Upper lobe of right lung (tissue), 1 donor: ENCODE measurements at places on chromosomes 11 and 22. TPM values are rescaled to one million over a fixed set of nuclear protein-coding genes. Genes with fewer than 3 reads are reported as not detected.

DNA sequence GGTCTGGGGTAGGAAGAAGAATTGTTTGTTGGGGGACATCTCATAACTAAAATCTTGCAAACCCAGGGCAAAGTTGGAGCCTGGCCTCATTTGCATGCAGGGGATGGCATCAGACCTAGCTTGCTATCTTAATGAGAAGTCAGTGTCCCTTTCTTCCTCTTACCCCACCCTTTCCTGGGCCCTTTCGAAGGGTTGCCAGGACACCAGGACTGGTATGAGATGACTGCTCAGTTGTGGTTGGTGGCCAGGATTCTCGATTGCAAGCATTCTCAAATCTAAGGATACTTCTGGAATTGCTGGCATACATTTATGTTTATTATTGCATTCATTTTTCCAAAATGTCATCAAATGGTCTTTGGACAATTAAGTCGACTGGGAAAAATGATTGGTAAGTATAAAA lies 131.0 kb downstream of the SLC1A2 start:
- no peaks in the 10 kb centered on the region for H3K27me3 ChIP-seq
- H3K4me1 ChIP-seq = no peaks in the 10 kb centered on the region
- H3K36me3 ChIP-seq = no peaks in the 10 kb centered on the region
- no peak overlapping the region for H3K27ac ChIP-seq
- H3K4me3 ChIP-seq = no peak overlapping the region
- no peak for DNase-seq

GRCh38 chr11:59778122-59778521 lies 22.9 kb downstream of the STX3 start:
- peaks cover 13% of the 10 kb centered on the region for H3K4me1 ChIP-seq
- peaks cover 31% of the 10 kb centered on the region for H3K36me3 ChIP-seq
- no peak overlapping the region for H3K27ac ChIP-seq
- no peak overlapping the region for H3K4me3 ChIP-seq
- H3K27me3 ChIP-seq = no peaks in the 10 kb centered on the region

STT3A gene
- total RNA-seq = 131 TPM

DNA sequence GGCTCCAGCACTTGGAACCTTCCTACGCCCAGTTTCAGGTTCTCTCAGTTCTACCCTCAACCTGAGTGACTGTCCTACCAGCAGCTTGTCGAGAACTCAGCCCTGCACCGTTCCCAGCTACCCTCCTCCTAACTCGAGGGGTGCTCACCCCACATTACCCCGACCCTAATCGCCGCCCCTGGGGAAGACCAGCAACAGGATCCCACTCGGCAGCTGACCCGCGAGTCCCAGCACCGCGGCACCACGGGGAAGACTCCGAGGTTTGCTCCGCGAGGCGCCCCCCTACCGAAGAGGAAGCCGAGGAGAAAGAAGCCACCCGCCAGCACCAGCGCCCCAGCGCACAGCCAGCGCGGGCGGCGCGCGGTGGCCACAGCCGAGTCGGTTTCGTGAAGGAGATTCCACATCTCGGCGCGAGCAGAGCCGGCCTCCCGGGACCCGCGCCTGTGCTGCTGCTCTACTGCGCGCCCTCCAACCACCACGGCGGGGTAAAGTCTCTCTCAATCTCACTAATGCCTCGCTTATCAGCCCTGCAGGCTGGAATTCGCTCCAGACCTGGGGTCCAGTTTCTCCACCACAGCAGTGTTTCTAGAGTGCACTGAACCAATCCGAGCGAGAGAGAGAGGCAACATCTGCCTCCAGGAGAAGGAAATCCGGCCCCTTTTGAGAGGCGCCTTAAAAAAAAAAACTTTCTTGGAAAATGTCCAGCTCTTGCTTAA lies at the start of gene FOLH1:
TSS of gene FOLH1 (minus strand) at position 597 of the 716 bp plus-strand sequence. CDS start at position 404, 193 bp downstream.
- no peaks in the 10 kb centered on the region for H3K36me3 ChIP-seq
- H3K4me1 ChIP-seq = peaks cover 5% of the 10 kb centered on the region
- DNase-seq = peak; percentile 71

GRCh38 chr22:46042786-46043185 lies 65.8 kb upstream of the WNT7B start:
- DNase-seq = peak; percentile 16
- no peaks in the 10 kb centered on the region for H3K36me3 ChIP-seq
- H3K4me1 ChIP-seq = peaks cover 49% of the 10 kb centered on the region
- H3K27ac ChIP-seq = peak overlapping the region; percentile 92
- H3K4me3 ChIP-seq = peak overlapping the region; percentile 2

GRCh38 chr11:124080327-124081001 lies 34.8 kb upstream of the VWA5A start:
- H3K36me3 ChIP-seq = no peaks in the 10 kb centered on the region
- peaks cover 30% of the 10 kb centered on the region for H3K27me3 ChIP-seq
- H3K27ac ChIP-seq = no peak overlapping the region
- no peak for DNase-seq
- H3K4me1 ChIP-seq = peaks cover 6% of the 10 kb centered on the region
- no peak overlapping the region for H3K4me3 ChIP-seq

- no peaks in the 10 kb centered on the region for H3K36me3 ChIP-seq
- DNase-seq = no peak
- H3K4me1 ChIP-seq = no peaks in the 10 kb centered on the region
- no peaks in the 10 kb centered on the region for H3K27me3 ChIP-seq
These were observed 472.2 kb upstream of the ANO3 start for GRCh38 chr11:25859776-25860175.

- H3K4me3 ChIP-seq = no peak overlapping the region
- no peaks in the 10 kb centered on the region for H3K4me1 ChIP-seq
- no peak overlapping the region for H3K27ac ChIP-seq
- no peaks in the 10 kb centered on the region for H3K36me3 ChIP-seq
- DNase-seq = no peak
- no peaks in the 10 kb centered on the region for H3K27me3 ChIP-seq
These were observed 252.7 kb downstream of the TMEM135 start for GRCh38 chr11:87290304-87290922.

DNA sequence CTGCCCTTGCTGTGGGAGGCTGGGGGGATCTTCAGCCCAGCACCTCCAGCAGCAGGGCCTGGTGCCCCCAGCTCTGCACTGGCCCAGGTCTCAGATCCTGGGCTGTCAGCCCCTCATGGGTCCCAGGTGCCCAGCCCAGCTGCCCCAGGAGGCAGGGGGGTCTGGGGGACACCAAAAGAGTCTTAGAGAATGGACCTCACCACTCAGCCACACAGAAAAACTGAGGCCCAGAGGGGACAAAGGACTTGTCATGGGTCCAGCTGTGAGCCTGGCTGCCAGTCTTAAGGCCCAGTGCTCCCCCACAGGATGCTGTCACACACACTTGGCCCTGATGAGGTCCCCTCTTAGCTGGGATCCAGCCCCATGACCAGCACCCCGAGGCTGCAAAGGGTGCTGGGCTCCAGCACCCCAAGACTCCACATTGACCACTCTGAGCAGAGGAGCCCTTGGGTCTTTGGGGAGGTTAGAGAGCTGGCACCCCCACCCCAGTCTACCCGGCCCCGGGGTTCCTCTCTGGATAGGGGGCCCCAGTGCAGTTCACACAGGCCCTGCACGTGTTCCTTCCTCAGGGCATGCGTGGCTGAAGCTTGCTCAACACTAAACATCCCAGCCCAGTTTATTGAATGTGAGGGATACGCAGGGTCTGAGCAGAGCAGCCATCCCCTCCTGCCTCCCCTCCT lies 54.4 kb downstream of the IGLL5 start:
- no peaks in the 10 kb centered on the region for H3K36me3 ChIP-seq
- no peak overlapping the region for H3K4me3 ChIP-seq
- no peaks in the 10 kb centered on the region for H3K4me1 ChIP-seq
- H3K27me3 ChIP-seq = peaks cover 13% of the 10 kb centered on the region

GRCh38 chr11:128342511-128343134 lies 244.7 kb downstream of the ETS1 start:
- peaks cover 9% of the 10 kb centered on the region for H3K4me1 ChIP-seq
- no peaks in the 10 kb centered on the region for H3K36me3 ChIP-seq
- peak; percentile 70 for DNase-seq
- H3K27ac ChIP-seq = peak overlapping the region; percentile 78
- H3K27me3 ChIP-seq = no peaks in the 10 kb centered on the region
- H3K4me3 ChIP-seq = no peak overlapping the region

DNA sequence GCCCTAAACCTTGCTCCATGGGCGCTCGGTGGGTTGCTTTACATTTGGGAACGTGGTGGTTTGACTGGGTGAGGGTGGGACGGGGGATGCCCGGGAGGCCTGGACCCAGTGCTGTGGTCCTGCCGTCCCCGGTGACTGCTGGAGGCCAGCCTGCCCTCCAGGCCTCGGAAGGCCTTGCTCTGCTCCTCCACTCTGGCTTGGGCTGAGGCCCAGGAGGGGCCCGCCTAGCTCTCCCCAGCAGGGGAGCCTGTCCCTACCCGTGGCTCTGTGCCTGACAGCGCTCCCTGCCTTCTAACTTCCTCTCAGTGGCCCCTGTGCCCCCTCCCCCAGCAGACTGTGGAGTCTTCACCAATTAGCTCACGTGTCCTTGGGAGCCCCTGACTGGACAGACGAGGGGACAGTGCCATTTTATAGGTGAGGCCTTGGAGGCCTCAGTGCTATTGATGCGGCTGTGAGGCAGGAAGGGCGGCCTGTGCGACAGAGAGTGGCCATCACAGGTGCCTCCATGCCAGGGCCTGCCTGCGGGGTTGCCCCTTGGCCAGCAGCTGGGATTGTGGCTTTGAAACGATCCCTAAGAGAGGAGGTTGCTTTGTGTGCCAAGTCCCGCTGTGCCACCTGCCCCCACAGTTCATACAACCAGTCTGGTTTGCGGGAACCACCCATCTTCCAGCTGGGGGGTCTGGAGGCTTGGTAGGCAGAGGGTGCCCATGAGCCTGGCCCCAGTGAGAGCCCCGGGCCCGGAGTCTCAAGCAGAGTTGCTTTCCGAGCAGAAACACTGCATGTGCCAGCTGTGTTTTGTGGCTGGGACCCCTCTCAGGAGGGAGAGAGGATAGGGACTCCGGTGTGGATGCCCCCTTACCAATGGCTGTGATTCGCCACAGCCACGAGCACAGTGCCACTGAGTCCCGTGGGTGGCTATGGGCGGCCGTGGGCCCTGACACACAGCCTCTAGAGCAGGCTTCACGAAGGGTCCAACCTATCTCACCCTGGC lies 17.7 kb downstream of the TPCN2 start:
- no peaks in the 10 kb centered on the region for H3K4me1 ChIP-seq
- H3K36me3 ChIP-seq = peaks cover 18% of the 10 kb centered on the region
- no peaks in the 10 kb centered on the region for H3K27me3 ChIP-seq
- H3K27ac ChIP-seq = no peak overlapping the region

DDI1 gene
- total RNA-seq = not detected

SERHL2 gene
- 1.2 TPM for total RNA-seq

PATL1 gene
- total RNA-seq = 35.9 TPM

DNA sequence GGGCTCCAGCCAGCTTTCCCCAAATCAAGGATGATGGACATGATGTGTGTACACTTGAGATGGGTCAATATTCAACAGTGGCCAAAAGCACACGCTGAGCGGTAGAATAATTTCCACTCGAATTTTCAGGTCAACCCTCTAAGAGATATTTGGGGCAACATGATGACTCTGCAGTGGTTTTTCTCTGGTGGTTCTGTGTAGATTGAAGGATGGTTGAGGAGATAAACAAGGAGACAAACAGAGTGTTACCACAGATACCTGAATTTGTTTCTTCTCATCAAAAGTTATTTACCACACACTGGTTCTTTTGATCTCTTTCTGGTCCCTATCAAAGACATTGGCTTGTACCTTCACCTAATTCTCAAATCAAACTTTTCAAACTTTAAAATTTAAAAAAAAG lies 242.0 kb downstream of the ETS1 start:
- no peak overlapping the region for H3K27ac ChIP-seq
- H3K27me3 ChIP-seq = no peaks in the 10 kb centered on the region
- no peak overlapping the region for H3K4me3 ChIP-seq
- no peaks in the 10 kb centered on the region for H3K36me3 ChIP-seq

DNA sequence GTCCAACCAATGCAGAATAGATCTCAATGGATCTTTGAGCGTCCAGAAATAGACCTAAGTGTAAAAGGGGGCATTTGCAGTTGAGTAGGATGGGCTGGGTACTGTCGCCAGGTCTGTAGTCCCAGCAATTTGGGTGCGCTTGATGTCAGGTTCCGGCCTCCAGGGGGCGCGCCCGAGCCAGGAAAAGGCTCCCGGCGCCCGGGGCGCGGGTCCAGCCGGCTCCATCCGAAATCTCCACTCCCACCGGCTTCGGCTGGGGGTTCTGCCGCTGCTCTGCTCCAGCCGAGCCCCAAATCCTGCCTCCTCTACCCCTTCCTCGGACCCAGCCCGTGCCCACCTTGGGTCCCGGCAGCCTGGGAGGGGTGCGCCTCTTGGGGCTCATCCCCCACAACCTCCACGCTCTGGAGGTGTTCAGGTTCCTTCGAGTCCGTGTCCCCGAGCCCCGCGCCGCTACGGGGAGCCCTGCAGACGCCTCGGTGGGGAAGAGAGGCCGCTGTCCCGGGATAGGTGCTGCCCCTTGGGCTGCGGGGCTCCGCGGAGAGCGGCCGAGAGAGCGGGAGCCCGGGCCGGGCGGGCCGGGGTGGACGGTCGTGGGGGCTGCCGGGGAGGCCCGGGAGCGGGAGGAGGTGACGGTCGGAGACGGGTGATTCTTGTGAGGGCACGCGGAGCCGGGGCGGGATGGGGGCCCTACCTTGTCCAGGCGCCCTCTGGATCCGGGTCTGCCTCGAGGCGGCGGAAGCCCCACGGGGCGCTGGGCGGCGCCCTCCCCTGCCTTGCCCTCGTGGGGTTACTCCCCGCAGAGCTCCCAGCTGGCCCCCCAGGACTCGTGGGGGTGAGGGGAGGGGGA lies 13.0 kb upstream of the CYB5R3 start:
- peaks cover 3% of the 10 kb centered on the region for H3K4me1 ChIP-seq
- no peaks in the 10 kb centered on the region for H3K36me3 ChIP-seq
- DNase-seq = peak; percentile 89
- H3K27me3 ChIP-seq = no peaks in the 10 kb centered on the region

DNA sequence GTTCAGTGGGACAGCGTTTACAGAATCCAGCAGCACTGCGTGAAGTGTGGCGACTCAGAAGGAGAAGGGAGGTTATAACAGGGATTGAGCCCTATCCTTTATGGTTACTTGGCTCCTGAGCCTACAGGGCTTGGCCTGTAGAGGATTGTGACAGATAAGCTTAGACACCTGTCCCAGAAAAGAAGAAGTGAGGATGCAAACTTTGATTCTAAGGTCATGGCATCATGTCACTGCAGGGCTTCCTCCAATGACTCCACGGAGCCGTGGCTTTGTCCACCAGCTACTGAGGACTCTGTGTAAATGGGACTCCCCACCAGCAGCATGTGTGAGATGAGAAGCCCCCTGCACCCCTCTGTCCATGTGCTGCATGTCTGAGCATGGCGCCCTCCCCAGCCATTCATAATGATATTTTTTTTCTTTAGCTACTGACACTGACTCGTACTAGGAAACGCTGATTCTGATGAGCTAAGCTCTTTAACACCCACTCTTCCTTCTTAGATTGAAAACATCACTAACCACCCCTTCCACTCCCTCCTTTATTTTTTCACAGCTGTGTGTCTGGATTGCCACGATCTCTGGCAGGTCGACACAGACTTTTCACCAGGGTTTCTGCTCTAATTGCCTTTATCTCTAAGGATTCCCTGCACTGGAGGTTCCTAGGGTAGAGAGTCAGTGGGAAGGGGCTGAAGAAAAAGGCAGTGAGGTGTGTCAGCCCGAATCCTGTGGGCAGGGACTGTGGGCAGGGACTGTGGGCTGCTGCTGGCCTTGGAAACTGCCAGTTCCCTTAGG lies 65.5 kb upstream of the TTC12 start:
- DNase-seq = no peak
- H3K27me3 ChIP-seq = no peaks in the 10 kb centered on the region
- H3K36me3 ChIP-seq = no peaks in the 10 kb centered on the region
- H3K27ac ChIP-seq = no peak overlapping the region

FGF4 gene
- total RNA-seq = not detected

MMP27 gene
- not detected for total RNA-seq
